ENCODE measurements at places on chromosomes 12 and 14. TPM values are rescaled to one million over a fixed set of nuclear protein-coding genes. Genes with fewer than 3 reads are reported as not detected.

DNA sequence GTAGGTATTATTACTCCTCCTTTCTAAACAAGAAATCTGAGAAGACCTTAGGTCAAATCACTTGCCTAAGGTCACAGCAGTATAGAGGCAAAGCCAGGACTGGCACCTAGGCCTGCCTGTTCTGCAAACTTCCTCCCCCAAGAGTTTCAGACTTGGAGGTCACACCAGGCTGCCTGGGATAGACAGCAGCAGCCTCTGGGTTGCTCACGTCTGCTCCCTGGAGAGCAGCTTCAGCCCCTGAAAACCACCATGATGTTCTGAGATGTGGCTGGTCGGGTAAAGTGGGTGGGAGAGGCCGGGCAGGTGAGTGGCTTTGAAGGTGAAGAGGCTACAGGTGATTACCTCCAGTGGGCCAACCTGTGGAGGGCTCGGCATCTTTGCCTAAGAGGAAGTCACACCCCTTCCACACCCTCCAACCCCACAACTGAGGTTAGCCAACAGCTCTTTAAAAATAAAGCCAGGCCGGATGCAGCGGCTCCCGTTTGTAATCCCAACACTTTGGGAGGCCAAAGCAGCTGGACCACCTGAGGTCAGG lies 37.0 kb upstream of the PNMA1 start:
- no peak for DNase-seq
- H3K4me3 ChIP-seq = no peak overlapping the region
- peaks cover 10% of the 10 kb centered on the region for H3K36me3 ChIP-seq
- H3K4me1 ChIP-seq = peaks cover 69% of the 10 kb centered on the region
- no peaks in the 10 kb centered on the region for H3K27me3 ChIP-seq

The ASB8 gene
- 29.1 TPM for total RNA-seq

DNA sequence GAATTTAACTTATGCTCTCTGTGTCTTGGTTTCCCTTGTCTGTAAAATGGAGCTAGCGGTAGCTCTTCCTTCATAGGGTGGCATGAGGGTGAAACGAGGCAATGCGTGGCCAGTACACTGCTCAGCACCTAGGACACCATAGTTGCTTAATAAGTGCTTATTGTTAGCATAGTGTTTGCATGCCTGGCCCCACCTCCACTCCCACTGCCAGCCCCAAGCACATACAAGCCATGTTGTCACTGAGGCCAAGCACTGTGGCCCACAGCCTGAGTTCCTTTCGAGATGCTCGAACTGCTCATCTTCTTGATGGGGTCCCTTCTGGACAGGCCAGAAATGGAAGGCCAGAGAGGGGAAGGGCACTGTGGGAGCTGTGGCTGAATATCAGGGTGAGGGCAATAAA lies 839 bp downstream of the FICD start:
- H3K36me3 ChIP-seq = peaks cover 19% of the 10 kb centered on the region
- peak overlapping the region; percentile 66 for H3K4me3 ChIP-seq
- DNase-seq = no peak
- no peaks in the 10 kb centered on the region for H3K27me3 ChIP-seq
- peaks cover 5% of the 10 kb centered on the region for H3K4me1 ChIP-seq

The KCNK13 gene
- 1.3 TPM for total RNA-seq

DNA sequence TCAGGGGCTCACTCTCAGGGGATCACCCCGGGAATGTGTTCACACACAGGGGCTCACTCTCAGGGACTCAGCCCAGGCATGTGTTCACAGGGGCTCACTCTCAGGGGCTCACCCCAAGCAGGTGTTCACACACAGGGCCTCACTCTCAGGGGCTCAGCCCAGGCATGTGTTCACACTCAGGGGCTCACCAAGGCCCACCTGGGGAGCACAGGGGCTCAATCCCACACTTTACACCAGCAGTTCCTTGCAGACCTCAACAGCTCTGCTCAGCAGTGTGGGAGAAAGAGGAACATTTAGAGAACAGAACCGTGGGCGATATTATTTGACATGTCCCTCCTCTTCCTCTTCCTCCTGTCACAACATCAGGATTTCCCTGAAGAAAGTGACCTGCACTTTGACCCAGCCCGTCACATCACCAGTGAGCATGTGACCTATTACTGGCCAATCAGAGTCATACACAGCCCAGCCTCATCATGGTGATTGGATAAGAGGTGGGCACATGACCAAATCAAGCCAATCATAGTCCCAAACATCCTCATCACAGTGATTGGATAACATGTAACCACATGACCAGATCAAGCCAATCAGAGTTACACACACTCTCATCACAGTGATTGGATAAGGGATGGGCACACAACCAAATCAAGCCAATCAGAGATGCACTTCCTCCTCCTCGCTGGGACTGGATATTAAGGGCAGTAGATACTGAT lies 359.4 kb upstream of the SFSWAP start:
- H3K27ac ChIP-seq = no peak overlapping the region
- H3K36me3 ChIP-seq = no peaks in the 10 kb centered on the region
- no peak overlapping the region for H3K4me3 ChIP-seq
- no peaks in the 10 kb centered on the region for H3K27me3 ChIP-seq
- no peak for DNase-seq

DNA sequence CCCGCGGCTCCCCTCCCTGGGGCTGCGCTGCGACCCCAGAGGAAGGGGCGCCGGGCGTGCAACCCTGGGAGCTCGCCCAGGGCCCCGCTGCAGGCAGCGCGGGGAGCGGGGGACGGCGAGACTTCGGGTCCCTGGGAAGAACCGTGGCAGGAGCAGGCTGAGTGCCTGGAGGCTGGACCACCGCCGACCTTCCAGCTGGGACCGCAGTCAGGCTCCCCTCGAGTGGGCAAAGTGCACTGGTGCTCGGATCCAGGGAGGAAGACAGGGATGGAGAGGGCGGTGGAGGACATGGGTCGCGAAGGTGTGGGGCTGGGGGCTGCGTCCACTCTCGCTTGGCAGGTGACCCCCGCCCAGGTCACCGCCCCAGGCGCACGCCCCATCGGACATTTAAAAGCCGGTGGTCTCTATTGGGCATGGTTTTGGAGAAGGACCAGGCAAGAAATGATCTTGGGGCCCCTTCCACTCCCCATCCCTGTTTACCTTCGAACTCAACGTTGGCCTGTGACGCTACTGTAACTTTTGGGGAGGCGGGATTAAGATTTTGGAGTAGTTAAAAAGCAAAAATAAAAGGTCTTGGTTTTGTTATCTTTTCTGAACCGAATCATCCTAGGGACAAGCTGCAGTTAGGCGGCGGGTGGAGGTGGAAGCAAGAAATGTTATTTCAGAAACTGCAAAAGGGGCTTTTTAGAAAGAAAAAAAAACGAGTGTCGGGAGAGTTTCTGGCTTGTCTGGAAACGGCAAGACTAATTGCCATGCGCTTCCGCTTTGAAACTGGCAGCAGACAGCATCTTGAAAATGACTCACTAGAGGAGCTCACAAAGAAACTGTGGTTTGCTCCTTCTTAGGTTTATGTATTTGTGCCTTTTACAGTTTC lies 1.0 kb downstream of the ELK3 start:
- no peaks in the 10 kb centered on the region for H3K27me3 ChIP-seq
- H3K4me1 ChIP-seq = peaks cover 21% of the 10 kb centered on the region
- peak overlapping the region; percentile 99 for H3K4me3 ChIP-seq
- DNase-seq = peak; percentile 62

DNA sequence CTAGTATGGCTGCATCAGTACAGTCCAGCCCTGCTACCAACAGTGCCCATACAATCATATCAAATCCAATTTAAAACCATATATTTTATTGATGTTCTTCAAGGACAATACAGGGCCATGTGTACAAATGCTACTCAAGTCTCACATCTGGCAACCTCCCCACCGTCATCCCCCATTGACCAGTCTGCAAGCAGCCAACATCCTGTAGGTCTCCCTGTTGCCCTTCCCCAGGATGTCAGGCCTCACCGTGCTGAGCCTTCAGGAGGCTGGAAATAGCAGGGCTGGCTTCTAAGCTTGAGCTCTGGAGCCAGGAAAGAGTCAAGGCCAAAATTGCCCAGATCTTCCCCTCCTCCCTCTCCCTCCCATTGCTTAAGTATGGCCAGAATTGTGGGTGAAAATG lies 10.4 kb downstream of the ZDHHC22 start:
- DNase-seq = no peak
- H3K4me1 ChIP-seq = no peaks in the 10 kb centered on the region
- no peak overlapping the region for H3K27ac ChIP-seq
- no peaks in the 10 kb centered on the region for H3K36me3 ChIP-seq
- H3K4me3 ChIP-seq = no peak overlapping the region

The GALNT9 gene
- 0.08 TPM for total RNA-seq

DNA sequence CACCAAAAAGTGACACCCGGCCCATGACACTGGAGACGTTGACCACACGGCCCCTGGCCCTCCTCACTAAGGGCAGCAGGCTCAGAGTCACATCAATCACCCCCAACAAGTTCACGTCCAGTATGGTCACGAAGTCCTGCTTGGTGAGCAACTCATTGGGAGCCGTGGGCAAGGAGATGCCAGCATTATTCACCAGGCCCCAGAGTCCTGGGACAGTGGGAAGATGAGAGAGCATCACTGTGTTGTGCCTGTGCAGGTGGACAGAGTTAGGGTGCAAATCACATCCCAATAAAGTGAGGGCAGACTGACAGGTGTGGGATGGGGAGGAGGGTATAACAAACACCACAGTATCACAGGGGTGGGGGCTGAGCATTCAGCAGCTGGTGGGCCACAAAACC lies 2.5 kb downstream of the RDH16 start:
- DNase-seq = no peak
- no peak overlapping the region for H3K4me3 ChIP-seq
- H3K36me3 ChIP-seq = no peaks in the 10 kb centered on the region
- H3K27me3 ChIP-seq = no peaks in the 10 kb centered on the region
- no peaks in the 10 kb centered on the region for H3K4me1 ChIP-seq

GRCh38 chr14:57845802-57846531 lies 19.9 kb downstream of the SLC35F4 start:
- H3K27me3 ChIP-seq = no peaks in the 10 kb centered on the region
- no peak overlapping the region for H3K4me3 ChIP-seq
- no peaks in the 10 kb centered on the region for H3K36me3 ChIP-seq
- H3K27ac ChIP-seq = no peak overlapping the region

DNA sequence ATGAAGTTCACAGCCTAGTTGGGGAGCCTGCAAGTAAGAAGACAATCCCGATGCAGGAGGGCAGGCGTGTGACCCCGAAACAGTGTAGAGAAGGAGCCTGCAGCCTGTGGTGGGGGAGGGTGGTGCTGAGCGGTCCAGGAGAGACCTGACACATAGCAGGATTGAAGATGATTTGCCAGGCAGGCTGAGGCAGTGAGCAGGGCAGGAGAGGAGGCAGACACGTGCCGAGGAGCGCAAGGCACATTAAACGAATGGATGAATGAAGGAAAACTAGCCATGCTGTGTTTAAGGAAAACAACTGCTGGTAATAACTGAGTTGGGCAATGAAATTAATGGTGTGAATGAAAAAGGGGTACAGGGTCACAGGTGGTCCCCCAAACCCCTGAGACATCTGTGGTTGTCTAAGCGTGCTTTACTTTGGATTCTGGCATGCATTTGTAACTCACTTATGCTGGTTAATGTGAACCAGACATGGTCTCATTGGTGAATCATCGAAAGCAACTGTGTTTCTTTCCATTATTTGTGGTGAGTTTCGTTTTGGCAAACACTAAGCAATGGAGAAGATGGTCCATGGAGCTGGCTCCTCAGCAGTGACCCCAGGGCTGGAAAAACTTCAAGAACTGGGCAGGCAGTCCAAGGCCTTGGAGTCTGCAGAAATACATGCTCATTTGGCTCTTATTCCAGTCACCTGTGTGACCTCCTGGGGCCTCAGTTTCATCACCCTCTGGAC lies 96.9 kb upstream of the EVL start:
- DNase-seq = no peak
- peaks cover 3% of the 10 kb centered on the region for H3K4me1 ChIP-seq
- H3K4me3 ChIP-seq = no peak overlapping the region
- no peaks in the 10 kb centered on the region for H3K36me3 ChIP-seq
- no peaks in the 10 kb centered on the region for H3K27me3 ChIP-seq

DNA sequence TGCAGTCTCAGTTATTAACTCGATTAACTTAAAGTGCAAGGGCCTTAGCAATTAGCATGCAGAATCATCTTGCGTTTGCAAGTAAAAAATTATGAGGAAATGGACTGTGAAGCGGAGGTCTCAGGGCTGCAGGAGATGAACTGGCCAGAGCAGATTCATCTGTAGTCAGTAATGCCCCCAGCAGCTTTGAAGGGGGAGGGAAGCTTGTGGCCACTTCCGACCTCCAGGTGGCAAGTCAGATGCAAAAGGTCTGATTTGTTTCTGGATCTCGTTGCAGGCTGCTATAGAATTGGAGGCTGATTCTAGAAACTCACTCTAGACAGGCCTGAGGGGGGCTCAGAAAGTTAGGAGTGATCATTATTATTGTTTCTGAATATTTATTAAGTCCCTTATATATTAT lies 107.4 kb upstream of the RGS6 start:
- DNase-seq = no peak
- no peaks in the 10 kb centered on the region for H3K36me3 ChIP-seq
- no peak overlapping the region for H3K4me3 ChIP-seq
- no peak overlapping the region for H3K27ac ChIP-seq

- H3K4me3 ChIP-seq = no peak overlapping the region
- no peaks in the 10 kb centered on the region for H3K27me3 ChIP-seq
- DNase-seq = no peak
- peaks cover 5% of the 10 kb centered on the region for H3K4me1 ChIP-seq
- H3K36me3 ChIP-seq = peaks cover 6% of the 10 kb centered on the region
These were observed 25.5 kb downstream of the ATF7 start for GRCh38 chr12:53600490-53601295.
